ENCODE measurements at places on chromosomes 4 and X.

GRCh38 chr4:1195109-1195671 lies 22.8 kb upstream of the SPON2 start:
- DNase-seq = no peak

DNA sequence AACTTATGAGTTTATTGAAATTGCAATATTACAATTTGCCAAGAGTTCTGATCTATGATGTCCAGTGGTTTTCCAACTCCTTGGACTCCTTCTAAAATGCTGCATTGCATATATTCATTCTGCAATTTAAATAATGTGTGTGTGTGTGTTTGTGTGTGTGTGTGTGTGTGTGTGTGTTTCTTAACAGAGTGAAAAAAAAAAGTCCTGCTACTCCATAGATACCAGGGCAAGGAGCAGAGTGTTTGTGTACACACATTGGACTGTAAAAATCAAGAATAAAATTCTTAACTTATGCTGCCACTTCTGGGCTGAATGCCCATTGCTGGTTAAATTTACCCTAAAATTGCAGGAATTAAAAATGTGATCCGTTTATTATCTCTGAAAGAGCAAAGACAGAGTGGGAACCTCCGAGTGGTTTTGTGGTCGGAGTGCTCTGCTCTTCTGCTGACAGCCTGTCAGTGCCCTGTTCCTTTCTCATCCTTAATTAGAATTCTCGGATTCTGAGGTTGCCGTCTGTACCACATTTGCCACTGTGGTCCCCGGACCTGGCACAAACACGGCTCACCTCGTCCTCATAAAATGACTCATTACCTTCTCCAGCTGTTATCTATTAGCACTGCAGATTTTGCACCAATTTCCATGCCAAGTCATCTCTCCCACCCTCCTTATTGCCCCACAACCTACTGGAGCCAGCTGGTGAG lies 355.5 kb downstream of the KCNIP4 start:
- no peak for DNase-seq

DNA sequence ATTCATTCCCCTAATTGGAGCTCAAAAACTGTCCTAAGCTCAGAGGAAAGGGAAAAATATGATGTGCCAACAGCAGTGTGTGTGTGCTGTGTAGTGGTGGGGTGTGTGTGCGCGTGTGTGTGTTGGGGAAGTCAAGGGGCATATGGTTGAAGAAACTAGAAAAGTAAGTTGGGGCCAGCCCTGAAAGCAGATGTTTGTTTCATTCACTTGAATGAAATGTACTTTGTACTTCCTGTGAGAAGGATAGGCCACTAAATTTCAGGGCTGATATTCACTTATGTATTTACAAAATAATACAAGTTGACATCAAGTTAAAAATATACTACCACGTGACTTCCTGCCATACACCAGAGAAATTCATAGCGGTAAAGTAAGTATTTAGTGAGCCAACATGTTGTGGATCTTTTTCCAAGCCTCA lies 151.3 kb upstream of the JADE1 start:
- DNase-seq = no peak

GRCh38 chrX:69138512-69138911 lies 26.7 kb downstream of the PJA1 start:
- DNase-seq = no peak

- no peak for DNase-seq
Observed at GRCh38 chr4:189278597-189279165, 662.0 kb upstream of the FRG1 start.

GRCh38 chrX:86809651-86810050 lies 661.4 kb downstream of the DACH2 start:
- no peak for DNase-seq

GRCh38 chr4:159062381-159062780 lies 40.5 kb upstream of the RAPGEF2 start:
- DNase-seq = no peak

DNA sequence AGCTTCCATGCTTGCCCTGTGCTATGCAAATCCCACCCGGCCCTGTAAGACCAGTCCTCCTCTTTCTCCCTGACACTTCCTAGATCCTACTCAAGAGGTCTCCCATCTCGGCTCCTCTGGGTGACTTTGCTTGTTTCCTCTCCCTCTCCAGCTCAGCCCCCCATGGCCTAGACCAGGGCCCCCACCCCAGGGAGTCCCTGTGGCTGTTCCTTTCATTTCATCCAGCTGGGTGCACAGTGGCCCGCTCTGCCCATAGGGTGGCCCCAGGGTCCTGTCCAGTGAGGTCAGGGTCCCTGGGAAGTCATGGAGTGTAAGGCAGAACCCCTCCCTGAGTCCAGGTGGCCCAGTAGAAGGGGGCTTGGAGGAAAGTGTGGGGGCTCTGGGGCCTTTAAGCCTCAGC lies 52.3 kb upstream of the NKX1-1 start:
- DNase-seq = no peak

DNA sequence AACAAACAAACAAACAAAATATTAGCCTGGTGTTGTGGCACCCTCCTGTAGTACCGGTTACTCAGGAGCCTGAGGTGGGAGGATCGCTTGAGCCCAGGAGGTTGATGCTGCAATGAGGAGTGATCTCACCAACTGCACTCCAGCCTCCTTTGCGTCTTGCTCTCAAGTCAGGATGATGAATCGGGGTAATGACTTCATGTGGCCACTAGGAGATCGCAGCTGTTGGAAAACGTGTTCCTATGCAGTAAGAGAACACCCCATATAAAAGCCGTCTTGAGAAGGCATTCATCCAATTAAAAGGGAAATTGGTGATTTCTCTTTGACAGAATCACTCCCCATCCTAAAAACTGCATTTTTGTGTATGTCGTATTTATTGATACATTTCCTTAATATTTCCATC lies 6.9 kb downstream of the CCNB3 start:
- DNase-seq = no peak

- DNase-seq = peak; percentile 3
Observed at GRCh38 chrX:66833426-66833825, 194.5 kb upstream of the EDA2R start.

DNA sequence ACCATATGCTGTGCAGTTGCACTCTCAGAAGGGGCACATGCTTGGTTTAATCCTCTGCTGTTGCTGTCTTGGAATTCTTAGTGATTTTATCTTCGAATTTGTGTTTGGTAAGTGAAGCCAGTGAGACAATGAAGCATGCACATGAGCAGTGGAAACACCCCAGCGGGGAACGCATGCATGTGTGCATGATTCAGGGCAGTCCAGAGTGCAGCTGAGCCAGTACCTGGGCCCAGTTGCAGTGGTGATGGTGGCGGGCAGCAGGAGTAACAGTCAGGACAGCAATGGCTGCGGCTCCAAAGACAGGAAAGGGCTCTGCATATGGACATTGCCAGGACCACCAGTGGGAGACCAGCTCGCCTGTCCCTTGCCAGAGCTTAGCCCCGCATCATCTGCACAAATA lies 14.3 kb upstream of the TMEM165 start:
- DNase-seq = no peak

- no peak for DNase-seq
Observed at GRCh38 chr4:71833232-71833900, 49.5 kb upstream of the GC start.

All from GM13977 (cell line).